ENCODE measurements at places on chromosomes 6 and 20. TPM values are rescaled to one million over a fixed set of nuclear protein-coding genes. Genes with fewer than 3 reads are reported as not detected.

Gene DCDC2
- total RNA-seq, result not detected

Gene PHACTR3
- 10.8 TPM for total RNA-seq

Gene TINAG
- not detected for total RNA-seq

Gene HEY2
- total RNA-seq, result 1.8 TPM

Gene MOXD1
- 6.0 TPM for total RNA-seq

Gene SLC32A1
- not detected for total RNA-seq

Gene DPM1
- total RNA-seq, result 28.1 TPM

Gene SLC12A5
- total RNA-seq, result 0.51 TPM

Gene TMX4
- 33.9 TPM for total RNA-seq

Gene CD93
- 50.4 TPM for total RNA-seq

Gene PSMF1
- total RNA-seq, result 145 TPM

Gene TMEM200A
- total RNA-seq, result 1.3 TPM

Gene DEFB114
- total RNA-seq, result not detected

Gene MCCD1
- total RNA-seq, result not detected

Gene FAM83C
- not detected for total RNA-seq

Gene TMEM74B
- 0.46 TPM for total RNA-seq

Gene SYNDIG1
- total RNA-seq, result 3.5 TPM

Gene SAMD5
- 2.7 TPM for total RNA-seq

Gene EFCAB8
- total RNA-seq, result 1.1 TPM

Gene EDN1
- 11.6 TPM for total RNA-seq

Gene APCDD1L
- not detected for total RNA-seq

Gene WFDC10B
- total RNA-seq, result not detected

Gene VARS1
- total RNA-seq, result 49.8 TPM

Gene MAPK14
- total RNA-seq, result 97.1 TPM

Measured in spleen (tissue), 13 donors.